ENCODE measurements at places on chromosomes 13 and 19. TPM values are rescaled to one million over a fixed set of nuclear protein-coding genes. Genes with fewer than 3 reads are reported as not detected.

The NCLN gene
- total RNA-seq, result 118 TPM

The LRG1 gene
- 3.3 TPM for total RNA-seq

- peak; percentile 82 for DNase-seq
These were observed 4.0 kb downstream of the PIK3R2 start for GRCh38 chr19:18156841-18157464.

DNA sequence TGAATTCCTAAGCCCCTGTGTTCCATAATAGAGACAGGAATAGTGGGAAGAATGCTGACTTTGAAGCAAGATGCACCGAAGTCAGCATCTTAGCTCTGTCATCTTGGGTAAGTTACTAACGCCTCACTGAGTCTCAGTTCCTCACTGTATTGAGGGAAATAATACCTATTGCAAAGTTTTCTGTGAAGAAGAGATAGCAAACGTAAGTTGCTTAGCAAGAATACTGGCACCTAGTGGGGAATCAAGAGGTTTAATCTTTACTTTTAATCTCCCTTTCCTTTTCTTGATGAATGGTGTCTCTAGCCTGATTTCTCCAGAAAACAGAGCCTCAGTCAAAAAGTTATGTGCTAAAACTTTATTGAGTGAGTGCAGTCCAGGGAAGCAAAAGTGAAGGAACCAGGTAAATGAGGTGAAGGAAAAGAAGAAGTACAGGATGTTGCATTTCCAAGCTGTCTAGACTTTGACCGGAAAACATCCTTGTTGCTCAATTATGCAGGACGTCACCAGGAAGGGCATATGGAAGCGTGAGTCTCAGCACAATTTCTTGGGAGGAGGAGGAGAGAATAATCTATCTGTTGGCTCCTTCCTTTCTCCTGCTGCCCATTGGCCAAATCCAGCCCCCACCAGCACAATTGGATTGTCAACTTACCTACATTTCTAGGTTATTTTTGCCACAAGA is 210.0 kb downstream of the B3GLCT start:
- no peak for DNase-seq

DNA sequence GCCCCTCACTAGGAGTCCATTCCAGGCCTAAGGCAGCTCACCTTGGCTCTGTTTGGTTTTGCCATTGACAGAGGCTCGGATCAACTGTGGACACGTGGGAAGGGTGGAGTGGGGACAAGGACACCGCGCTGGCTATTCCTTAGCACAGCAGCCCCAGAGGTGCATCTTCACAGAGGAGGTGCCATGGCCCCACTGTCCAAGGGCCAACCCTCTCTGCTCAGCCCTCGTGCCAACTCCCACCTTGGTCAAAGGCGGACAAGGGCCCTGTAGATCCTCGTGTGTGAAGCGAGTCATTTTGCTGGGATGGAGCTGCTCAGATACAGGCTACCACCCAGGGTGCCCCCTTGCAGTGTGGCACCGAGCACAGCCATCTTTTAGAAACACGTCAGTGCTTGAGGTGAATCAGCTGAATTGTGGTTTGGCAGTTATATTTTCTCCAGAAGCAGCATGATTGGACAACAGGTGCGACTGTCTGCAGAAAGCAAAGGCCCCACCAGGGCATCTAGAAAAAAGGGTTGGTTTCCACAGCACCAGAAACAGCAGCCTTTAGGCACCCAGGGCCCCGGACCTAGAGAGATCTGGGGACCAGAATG is 192.1 kb upstream of the GPR12 start:
- DNase-seq, result no peak

DNA sequence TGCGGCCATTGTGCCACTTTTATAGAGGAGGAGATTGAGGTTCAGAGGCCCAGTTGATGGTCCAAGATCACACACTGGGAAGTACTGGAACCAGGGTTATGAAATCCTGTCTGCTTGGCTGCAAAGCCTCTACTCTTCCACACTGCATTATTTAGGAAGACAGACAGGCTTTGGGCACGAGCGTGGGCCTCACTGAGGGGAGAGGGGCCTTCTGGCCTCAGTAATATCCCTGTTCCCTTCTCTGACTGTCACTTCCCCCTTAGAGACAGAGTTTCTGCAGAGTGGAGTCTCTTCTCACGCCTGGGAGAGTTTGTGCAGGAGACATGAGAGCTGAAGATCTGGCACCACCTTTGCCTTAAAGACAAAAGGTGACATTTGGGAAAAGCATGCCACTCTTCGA is 49.0 kb upstream of the PNMA8B start:
- DNase-seq, result no peak

DNA sequence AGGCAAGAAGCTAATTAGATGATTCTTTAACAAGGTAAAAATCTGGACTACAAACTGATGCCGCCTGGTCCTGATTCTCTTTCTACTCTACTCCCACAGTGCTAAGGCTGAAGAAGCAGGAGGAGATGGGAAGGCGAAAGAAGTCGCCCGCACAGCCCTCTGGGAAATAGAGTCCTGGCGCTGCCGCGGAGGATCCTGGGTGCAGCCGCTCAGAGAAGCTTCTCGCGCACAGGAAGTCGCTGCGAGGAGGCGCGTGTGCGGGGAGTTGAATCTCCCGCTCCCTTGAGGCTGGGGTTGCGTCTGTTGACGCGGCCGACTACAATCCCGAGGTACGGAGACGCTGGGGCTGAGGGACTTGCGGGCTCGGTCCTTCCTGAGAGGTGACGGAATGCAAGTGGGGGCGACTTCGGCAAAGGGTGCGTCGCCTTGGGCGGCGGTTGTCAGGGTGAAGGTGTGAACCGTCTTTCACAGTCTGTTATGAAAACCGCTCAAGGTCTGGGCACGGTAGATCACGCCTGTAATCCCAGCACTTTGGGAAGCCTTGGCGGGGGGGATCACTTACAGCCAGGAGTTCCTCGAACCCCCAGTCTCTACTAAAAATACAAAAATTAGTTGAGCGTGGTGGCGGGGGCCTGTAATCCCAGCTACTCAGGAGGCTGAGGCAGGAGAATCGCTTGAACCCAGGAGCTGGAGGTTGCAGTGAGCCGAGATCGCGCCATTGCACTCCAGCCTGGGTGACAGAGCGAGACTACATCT is at the start of gene ZNF473:
Gene ZNF473 (plus strand): TSS at position 212 of the 756 bp plus-strand sequence. CDS start 5,078 bp downstream, outside the sequence.
- peak; percentile 97 for DNase-seq

DNA sequence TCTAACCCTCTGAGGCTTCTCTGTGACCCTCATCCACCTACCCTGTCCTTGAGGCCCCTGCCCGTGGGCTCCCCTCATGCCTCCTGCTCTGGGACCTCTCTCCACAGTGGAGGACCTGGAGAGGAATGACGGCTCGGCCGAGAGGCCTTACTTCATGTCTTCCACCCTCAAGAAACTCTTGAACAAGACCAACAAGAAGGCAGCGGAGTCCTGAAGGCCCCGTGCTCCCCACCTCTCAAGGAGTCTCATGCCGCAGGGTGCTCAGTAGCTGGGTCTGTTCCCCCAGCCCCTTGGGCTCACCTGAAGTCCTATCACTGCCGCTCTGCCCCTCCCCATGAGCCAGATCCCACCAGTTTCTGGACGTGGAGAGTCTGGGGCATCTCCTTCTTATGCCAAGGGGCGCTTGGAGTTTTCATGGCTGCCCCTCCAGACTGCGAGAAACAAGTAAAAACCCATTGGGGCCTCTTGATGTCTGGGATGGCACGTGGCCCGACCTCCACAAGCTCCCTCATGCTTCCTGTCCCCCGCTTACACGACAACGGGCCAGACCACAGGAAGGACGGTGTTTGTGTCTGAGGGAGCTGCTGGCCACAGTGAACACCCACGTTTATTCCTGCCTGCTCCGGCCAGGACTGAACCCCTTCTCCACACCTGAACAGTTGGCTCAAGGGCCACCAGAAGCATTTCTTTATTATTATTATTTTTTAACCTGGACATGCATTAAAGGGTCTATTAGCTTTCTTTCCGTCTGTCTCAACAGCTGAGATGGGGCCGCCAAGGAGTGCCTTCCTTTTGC is 10.8 kb upstream of the ILF3 start:
- DNase-seq, result no peak

GRCh38 chr19:4066682-4067395 is at the start of gene ZBTB7A:
Gene ZBTB7A (minus strand): TSS chr19:4066899. CDS start chr19:4055232, 11,667 bp downstream.
- peak; percentile 94 for DNase-seq

DNA sequence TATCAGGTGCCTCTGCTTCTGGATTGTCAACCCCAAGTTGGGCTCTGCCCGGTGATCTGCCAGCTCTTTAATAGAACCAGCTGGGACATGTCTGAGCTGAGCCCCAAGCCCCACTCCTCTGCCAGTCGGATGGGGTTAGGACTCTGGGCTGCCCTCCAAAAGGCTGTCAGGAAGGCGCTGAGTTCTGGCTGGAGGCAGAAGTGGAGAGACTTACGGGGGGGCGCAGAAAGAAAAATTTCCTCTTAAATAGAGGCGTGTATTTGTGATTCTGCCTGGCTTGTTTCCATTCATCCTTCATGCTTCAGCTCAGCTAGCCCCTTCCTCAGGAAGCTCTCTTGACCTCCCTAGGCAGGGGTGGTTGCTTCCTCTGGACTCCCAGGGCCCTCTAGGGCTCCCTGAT is 985 bp upstream of the KCNK6 start:
- DNase-seq, result no peak

All from ascending aorta (tissue), 2 donors.